ENCODE measurements at places on chromosomes 5 and 9.

- no peak for DNase-seq
These were observed 17.4 kb downstream of the DNAJA1 start for GRCh38 chr9:33042473-33042872.

GRCh38 chr9:91177661-91178280, 183.9 kb downstream of the AUH start:
- no peak for DNase-seq

GRCh38 chr5:43010935-43011315, 29.2 kb downstream of the ANXA2R start:
- DNase-seq: no peak

DNA sequence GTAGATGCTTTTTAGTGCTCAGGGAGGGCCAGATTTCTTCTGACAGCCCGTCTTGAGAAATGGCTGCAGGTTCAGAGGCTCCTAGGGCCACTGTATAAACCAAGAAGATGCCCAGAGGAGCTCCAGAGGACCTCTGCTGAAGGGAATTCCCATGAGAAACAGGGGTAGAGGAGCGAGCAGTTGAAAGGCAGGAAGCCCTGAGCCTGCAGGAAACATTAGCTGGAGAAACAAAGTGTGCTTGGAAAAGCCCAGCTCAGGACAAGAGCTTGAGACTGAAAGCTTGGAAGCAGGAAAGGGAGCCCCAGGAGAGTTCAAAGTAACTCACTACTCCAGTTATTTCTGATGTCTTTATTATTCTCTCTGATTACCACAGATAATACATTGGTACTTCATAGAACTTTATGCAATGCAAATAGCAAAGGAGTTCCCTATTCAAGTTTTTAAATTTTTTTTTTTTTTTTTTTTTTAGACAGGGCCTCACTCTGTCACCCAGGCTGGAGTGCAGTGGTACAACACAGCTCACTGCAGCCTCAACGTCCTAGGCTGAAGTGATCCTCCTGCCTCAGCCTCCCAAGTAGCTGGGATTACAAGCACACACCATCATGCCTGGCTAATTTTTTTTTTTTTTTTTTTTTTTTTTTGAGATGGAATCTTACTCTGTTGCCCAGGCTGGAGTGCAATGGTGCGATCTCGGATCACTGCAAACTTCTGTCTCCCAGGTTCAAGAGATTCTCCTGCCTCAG, 16.5 kb downstream of the HBEGF start:
- DNase-seq: no peak

- DNase-seq: no peak
These were observed 47.9 kb downstream of the MAMDC2 start for GRCh38 chr9:70091572-70091971.

DNA sequence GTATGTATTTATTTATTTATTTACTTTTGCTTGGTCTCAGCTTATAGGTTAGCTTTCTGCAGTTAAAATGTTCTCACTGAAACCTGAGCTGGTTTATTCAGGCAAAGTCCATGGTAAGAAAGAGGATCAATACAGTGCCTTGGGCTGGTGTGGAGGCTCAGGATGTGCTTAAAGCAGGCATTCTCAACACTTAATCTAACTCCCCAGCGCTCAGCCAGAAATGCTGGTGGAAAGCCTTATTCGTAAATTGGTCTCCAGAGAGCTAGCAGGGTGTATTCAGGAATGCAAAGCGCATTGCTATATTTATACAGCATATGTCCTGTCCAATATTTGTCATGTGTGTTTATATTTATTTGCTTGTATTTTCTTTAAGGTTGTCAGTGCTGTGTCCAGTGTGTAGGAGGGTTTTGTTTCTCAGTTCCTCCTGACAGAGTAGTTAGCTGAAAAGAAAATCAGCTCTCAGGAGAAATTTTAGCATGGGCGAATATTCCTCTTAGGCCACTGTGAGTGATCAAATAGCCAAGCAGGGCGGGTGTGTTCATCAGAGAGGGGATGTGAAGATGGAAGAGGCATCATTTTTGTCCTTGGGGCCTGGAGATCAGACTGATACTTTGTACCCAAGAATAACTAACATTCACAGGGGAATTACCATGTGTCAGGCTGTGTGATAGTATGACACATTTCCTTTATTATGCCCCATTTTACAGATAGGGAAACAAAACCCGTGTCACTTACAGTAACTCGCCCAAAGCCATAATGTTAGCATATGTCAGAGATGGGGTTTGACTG, 65.8 kb downstream of the DOCK2 start:
- DNase-seq: no peak

DNA sequence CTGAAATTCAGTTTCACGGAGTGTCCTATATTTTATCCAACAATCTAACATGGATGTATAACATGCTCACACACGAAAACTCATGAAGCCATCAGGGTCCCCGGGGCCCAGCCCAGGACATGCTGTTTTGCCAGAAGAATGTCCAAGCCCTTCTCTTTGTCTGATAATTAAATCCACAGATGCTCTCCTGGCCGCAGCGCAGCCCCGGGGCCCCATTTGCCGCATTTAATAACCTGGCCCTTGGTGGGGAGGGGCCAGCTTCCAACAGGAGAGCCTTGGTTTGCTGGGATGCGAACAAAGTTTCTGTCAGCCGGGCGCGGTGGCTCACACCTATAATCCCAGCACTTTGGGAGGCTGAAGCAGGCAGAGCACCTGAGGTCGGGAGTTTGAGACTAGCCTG, 30.0 kb downstream of the PLPP7 start:
- DNase-seq: no peak

GRCh38 chr9:86782831-86783230, 164.5 kb downstream of the GAS1 start:
- no peak for DNase-seq

DNA sequence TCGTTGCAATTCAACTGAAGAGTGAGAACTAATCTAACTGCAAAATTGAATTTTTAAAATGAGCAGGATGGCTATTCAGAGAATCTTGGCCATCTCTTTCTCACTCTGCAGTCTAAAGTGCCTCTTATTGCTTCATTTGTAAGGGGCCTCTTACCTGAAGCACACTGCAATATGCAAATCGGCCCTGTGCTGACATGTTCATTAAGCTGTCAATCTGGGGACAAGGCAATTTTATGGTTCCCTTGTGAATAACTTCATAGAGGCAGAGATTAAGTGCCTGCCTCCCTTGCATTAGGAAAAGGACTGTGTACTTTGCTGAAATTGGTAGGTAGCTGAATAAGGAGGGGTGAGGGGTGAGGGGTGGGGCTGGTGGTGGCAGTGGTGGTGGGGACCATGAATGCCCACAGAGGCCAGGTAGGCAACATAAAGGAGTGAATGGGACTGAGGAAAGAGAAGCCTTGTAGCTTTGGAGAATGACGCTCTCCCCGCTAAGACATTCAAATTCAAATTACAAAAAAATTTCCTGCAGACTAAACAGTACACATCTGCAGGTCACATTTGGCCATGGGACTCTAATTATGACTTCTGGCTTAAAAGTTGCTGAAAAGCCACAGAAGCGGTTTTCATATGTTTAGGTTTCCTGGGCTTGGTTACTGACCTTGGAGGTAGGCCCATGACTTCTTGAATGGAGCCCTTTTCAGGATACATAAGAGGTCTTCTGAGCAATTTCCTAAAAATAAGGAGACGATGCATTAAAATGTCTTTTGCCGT, 25.0 kb downstream of the TNFSF8 start:
- no peak for DNase-seq

DNA sequence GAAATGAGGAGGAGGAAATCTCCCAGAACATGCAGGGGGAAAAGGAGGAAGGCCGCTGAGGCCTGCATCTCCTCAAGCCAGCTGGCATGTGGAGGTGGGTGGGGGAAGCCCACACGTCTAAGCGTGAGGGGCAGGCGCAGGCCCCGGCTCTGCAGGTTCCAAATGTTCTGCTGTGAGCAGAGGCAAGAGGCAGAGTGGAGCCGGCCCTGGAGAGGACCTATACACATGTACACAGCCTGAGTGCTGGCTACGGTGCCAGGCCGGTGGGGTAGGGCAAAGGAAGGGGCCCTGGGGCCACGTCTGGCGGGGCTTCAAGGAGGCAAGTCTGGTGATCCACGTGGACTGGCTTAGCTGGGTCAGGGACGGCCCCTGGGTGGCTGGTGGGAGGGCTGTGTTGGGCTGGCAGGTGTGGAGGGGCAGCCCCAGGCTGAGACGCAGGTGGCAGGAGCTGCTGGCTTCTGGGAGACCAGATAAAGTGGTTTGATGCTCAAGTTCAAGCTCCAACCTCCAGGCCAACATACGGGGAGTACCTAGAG, 26.4 kb downstream of the LPCAT1 start:
- DNase-seq: no peak

- peak; percentile 55 for DNase-seq
These were observed 2362.5 kb upstream of the WWC1 start for GRCh38 chr5:165928971-165929370.

- DNase-seq: no peak
These were observed 12.1 kb downstream of the GALNT10 start for GRCh38 chr5:154202379-154203260.

GRCh38 chr5:171521679-171522078, 102.2 kb downstream of the FGF18 start:
- no peak for DNase-seq

GRCh38 chr9:119831309-119831708, 462.1 kb upstream of the BRINP1 start:
- DNase-seq: no peak

- DNase-seq: no peak
These were observed 290.1 kb downstream of the HINT1 start for GRCh38 chr5:130874861-130875417.

DNA sequence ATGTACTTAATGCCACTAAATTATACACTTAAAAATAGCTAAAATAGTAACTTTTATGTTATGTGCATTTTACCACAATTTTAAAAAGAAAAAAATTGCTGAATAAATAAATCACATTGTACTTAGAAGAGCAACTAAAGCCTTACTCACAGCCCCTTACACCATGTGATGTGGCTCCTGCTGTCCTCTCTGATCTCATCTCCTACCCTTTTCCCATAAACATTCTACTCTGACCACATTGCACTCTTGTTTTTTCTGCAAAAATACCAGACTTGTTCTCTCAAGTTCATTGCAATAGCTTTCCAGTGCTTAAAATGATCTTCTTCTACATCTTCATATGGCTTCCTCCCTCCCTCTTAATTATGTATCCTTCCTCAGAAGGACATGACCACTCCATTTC, 268.4 kb downstream of the ELAVL2 start:
- no peak for DNase-seq

- no peak for DNase-seq
These were observed 1.5 kb upstream of the C5orf24 start for GRCh38 chr5:134844252-134844651.

GRCh38 chr9:109792951-109793546, 13.1 kb downstream of the PALM2AKAP2 start:
- DNase-seq: peak; percentile 48

DNA sequence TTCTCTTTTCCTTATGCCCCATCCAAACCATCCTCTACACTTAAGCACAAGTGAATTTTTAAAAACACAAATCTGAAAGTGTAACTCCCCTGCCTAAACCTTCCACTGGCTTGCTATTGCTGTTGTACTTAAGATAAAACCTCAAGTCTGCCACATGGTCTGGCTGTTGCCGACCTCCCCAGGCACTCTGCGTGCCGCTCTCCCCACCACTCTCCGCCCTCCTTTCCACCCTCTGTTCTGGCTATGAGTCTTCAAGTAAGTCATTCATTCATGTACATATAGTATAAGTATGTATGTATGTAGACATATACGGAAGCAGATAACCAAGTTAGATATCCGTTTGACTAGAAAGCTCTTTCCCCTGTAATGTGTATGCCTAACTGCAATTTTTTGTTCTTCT, 94.7 kb upstream of the ANKRD55 start:
- no peak for DNase-seq

GRCh38 chr9:84731696-84732095, 62.2 kb downstream of the NTRK2 start:
- DNase-seq: no peak

- no peak for DNase-seq
These were observed 49.3 kb downstream of the NREP start for GRCh38 chr5:111707630-111708164.

- no peak for DNase-seq
These were observed 83.4 kb upstream of the IQGAP2 start for GRCh38 chr5:76319673-76320072.

DNA sequence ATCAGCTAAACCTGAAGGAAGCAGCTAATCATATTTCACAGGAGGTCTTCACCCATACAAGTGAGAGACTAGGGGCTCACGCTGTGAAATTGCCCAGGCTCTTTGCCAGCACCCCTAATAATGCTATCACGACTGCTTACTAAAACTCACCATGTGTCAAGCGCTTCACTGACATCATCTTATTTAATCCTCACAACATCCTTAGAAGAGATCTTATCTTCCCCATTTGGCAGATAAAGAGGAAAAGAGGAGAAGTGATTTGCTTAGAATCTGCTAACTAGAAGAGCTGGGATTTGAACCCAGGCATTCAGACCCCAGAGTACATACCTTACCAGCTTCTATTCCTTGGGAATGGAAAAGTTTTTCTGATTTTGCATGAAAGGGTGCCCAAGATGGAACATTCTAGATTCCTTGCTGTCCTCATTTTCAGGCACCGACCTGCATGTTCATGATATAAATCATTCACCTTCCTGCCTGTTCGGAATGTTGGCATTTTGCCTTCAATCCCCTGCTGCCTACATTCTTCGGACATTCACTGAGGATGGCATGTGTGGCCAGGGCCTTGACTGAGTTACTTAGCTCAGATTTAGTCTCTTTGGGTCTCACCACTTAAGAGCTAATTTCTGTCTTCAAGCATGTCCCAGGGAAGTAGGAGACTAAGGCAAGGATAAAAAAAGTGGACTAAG, 88.1 kb downstream of the SH3TC2 start:
- no peak for DNase-seq

GRCh38 chr9:79264511-79265355, 307.0 kb upstream of the TLE4 start:
- no peak for DNase-seq

- no peak for DNase-seq
These were observed 79.5 kb downstream of the SEMA4D start for GRCh38 chr9:89418474-89418845.

DNA sequence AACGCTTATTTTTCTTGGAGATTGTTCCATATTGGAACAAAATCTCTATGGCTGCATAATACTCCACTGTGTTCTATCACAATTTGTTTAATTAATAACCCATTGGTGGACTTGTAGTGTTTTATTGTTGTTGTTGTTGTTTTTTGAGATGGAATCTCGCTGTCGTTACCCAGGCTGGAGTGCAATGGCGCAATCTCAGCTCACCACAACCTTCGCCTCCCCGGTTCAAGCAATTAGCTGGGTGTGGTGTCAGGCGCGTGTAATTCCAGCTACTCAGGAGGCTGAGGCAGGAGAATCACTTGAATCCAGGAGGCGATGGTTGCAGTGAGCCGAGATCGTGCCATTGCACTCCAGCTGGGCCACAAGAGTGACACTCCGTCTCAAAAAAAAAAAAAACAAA, 38.7 kb downstream of the SPRY4 start:
- DNase-seq: no peak

DNA sequence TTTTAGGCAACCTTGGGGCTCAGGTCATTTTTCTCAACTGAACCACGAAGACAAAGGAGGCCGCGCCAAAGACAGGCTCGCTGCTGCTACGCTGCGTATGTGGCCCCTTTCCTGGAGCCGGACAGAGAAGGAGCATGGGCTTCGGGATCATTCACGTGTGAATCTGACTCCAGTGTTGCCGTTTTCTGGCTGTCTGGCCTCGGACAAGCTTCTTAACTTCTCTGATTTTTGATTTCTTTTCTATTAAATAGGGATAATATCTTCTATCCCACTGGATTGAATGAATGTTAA, 50.8 kb upstream of the ZNF366 start:
- no peak for DNase-seq

- no peak for DNase-seq
These were observed 1931.0 kb downstream of the EFNA5 start for GRCh38 chr5:105739732-105740131.

- DNase-seq: no peak
These were observed 45.9 kb downstream of the SEMA6A start for GRCh38 chr5:116528519-116529234.
